ENCODE measurements at places on chromosomes 1 and 21.

GRCh38 chr1:146013559-146013922 is 8.0 kb downstream of the HJV start:
- no peak for DNase-seq

GRCh38 chr1:76547916-76548315 is 319.4 kb upstream of the ST6GALNAC5 start:
- DNase-seq, result no peak

GRCh38 chr1:78224861-78225552 is 179.2 kb downstream of the GIPC2 start:
- DNase-seq, result no peak

DNA sequence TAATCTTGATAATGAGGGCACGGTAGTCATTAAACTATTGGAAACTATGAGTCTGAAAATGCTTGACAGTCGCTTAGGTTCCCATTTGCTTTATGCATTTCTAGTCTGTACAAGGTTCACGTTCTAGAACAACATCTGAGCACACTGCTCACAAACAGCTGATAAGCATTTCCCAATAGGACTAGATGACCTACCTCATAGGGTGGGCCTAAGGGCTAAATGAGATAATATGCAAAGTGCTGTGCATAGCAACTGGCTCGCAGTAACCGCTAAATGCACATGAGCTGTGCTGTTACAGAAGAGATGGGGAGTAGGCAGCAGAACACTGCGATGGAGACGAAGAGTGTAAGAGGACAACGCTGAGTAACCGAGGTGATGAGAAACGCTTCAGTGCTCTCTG is 628.0 kb downstream of the SMYD3 start:
- no peak for DNase-seq

DNA sequence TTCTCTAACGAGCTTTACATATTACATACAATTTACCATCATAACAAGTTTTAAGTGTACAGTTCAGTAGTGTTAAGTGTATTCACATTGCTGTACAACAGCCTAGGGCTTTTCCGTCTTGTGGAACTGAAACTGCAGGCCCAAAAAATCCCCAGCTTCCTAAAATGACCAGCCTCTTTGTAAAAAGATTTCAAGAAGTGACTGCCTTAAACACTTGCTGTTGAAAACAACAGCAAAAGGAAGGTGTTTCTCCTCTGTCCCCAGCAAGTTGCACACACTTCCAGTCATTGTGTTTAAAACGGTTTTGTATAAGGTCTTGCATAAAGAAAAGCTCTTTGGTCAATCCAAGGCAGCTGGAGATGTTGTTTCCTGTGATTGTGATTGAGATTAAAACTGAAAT is 16.0 kb upstream of the GBP1 start:
- DNase-seq, result no peak

DNA sequence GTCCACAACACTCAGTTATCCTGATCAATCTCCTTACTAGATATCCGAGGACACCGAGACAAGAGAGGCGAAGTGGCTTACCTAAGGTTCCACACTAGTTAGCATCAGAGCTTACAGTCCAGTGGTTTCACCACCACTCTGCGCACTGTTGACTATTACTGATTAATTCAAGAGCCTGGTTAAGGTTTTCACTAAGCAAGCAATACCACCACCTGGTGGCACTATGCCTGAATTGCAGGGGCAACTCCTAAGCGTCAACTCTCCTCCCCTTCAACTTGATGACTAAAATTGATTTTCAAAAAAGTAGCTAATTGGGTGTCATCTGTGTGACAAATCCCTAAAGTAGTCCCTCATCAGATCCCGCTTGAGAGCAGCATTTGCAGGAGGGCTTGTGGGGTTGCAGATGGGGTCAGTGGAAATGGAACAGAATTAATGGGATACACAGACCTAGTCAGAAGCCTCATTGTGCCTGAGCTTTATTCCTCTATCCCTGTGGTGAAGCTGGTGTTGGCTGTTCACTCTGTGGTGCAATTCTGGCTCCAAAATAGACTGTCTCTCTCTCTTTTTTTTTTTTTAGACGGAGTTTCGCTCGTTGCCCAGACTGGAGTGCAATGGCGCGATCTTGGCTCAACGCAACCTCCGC is 9.1 kb downstream of the TTC22 start:
- no peak for DNase-seq

DNA sequence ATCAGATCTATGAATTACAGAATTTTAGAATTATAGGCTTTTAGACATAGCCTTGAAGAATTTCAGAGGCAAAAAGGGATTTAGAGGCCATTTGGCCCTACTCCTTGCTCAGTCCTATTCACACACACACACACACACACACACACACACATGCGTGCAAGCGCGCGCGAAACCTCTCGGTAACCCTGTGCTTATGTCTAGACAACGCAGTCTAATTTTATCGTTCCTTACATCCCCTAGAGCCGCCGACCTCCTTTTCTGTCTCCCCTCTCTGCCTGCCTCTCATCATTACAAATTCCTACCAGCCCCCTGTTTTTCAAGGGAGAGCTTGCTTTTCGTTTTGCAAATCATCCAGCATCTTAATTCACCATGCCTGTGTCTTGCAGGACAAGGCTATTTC is 252.1 kb downstream of the FOXD2 start:
- no peak for DNase-seq

DNA sequence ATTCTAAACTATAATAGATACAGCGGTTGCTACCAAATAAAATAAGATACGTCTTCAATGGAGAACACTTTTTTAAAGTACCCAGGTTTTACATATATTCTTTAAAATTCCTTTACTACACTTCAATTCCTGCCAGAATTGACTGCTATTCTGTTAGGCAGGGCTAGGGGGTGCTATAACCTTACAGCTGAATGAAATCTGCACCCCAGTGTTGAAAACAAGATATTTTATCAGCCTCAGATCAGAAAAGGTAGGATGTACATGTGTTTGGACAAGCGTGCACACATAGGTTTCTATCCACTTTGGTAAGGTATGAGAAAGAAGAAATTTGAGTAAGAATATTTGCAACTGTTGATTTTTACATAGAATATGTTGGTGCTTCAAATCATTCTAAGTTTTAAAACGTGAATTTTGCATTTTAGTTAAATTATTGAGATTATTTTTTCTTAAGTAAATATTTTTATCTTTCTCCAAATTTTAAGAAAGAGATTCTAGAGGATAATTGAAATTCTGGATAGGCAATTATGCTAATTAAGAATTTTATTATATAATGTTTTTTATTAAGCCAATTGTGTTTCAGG is 490.8 kb upstream of the ADGRL4 start:
- no peak for DNase-seq

- no peak for DNase-seq
Observed at GRCh38 chr1:152795686-152796085, 835 bp upstream of the LCE1D start.

DNA sequence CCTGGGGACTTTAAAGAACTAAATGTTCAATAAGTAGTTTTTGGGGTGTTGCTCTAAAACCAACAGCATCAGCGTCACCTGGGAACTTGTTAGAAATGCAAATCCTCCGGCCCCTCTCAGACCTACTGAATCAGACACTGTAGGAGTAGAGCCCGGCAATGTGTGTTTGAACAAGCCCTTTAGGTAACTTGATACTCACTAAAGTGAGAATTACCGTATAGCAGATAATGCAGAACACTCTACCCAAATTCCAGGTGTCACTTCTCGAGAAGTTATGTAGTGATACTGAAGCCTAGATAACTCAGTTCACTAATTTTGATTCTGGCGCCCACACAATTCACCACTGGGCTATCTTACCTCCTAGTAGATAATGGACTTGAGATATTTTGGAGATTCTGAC is 3.7 kb upstream of the DPT start:
- no peak for DNase-seq

DNA sequence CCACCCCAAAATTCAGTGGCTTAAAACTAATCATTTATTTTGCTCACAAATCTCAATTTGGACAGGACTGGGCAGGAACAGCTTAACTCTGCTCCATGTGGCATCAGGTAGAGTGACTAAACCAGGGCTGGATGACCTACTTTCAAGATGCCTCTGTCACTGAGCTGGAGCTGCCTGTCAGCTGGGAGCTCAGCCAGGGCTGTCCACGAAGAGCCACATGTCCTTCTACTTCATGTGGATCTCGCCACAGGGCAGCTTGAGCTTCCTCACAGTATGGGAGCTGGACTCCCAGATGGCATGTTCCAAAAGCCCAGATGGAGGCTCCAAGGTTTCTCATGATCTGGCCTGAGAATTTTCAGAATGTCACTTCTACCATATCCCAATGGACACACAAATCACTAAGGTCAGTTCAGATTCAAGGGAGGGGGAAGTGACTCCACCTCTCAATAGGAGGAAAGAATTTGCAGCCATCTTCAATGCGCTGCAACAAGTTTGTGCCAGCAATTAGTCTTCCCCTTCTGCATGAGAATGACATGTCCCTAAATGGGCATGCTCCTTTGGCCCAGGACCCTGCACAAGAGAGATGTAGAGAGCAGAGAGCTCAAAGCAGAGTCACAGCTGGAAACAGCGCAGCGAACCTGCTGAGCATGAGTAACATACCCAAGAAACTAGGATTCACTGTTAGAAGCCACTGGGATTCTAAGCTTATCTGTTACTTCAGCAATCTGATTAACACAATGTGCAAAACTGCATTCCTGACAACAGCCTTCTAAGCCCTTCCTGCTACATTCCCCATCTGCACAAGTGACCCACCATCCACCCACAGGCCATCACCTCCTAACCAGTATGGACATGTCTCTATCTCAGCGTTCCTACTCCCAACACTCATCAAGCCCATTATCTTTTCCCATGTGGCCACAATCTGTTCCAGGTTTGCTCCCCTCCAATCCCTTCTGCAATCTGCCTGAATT is 17.0 kb downstream of the HLCS start:
- no peak for DNase-seq

DNA sequence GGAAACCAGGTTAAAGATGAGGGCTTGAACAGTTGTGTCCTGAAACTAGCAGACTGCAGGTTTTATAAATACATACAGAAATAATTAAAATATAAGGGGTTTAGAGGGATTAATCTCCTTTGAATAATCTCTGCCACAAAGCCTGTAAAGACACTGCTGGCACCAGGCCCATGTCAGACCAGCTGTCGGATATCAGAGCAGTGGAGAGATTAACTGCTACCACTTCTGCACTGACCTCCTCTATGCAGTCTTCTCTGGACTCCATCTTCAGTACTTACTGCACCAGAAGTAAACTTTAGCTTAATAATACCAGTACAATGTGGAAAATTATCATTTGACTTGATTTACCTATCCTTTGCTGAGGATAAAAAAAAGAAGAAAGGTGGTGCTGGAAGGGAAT is 128.6 kb downstream of the LHX4 start:
- DNase-seq, result peak; percentile 83

- DNase-seq, result no peak
Observed at GRCh38 chr21:45409466-45410150, 4.6 kb downstream of the COL18A1 start.

DNA sequence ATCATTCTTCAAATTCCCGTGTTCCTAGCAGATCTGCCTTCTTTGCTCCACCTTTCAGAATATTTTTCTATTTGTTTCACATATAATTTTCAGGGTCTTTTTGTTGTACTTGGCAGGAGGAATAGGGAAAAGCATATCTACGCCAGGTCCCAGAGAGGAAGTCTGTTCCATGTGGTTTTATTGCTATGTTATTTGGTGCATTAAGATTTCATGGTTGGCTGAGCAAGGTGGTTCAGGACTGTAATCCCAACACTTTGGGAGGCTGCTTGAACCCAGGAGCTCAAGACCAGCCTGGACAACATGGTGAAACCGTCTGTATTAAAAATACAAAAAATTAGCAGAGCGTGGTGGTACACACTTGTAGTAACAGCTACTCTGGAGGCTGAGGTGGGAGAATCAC is 36.1 kb downstream of the COL6A1 start:
- no peak for DNase-seq

DNA sequence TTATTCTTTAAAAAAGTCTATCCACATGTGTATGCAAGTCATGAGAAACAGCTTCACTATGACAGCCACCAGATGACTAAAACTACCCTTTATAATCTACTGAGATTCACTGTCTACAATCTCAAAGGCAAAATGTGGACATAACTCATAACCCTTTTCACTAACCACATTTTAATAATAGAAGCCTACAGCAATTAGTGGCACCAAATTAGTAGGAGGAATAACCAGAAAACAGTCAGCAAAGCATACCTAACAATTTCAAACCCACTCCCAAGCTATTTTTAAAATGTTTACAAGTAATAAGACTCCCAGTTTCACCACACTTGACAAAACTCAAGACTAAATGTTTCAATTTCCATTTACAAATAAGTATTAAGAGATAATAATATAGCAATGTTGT is 442.9 kb downstream of the PTPRC start:
- no peak for DNase-seq

- no peak for DNase-seq
Observed at GRCh38 chr1:73909043-73909562, 288.9 kb downstream of the LRRIQ3 start.

All from NCI-H1092 treated with DMSO at 0.1 percent for 48 hours (cell line).